ENCODE measurements at places on chromosomes 16 and 17.

GRCh38 chr16:57306676-57307341 is 22.3 kb upstream of the PLLP start:
- no peak for DNase-seq

DNA sequence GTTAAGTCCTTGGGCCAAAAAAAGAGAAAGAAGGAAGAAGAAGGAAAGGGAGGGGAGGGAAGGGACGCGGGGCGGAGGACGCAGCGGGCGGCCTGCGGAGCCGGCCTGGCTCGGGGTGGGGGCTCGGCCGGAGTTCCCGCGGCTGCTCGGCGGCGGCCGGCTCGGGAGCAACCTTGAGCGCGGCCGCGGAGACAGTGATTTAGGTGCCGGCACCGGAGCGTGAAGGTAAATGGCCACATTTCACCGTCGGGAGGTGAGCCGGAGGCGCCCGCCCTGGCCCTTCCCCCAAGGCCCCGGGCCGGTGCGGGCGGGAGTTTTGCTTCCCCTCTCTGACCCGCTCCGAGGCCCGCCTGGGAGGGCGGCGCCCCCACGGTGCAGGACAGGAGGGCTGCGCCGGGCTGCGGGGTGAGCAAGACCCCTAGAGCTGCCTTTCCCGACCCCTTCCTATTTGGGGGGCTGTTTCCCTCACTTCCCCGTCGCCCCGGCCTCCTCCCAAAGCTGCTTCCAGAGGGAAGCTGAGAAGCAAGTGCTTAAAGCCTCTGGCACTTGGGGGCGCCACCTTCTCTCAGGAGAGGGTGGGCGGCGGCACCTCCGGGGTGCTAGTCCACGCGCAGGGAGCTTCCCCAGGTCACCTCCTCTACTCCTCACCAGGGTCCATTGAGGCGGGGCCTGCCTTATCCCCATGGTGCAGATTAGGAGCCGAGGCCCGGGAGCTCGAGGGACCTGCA is 56.5 kb downstream of the MRM1 start:
- DNase-seq, result no peak

GRCh38 chr16:56382901-56383355 is 42.4 kb downstream of the AMFR start:
- no peak for DNase-seq

GRCh38 chr16:15919331-15919730 is 30.1 kb upstream of the ABCC1 start:
- DNase-seq, result no peak

DNA sequence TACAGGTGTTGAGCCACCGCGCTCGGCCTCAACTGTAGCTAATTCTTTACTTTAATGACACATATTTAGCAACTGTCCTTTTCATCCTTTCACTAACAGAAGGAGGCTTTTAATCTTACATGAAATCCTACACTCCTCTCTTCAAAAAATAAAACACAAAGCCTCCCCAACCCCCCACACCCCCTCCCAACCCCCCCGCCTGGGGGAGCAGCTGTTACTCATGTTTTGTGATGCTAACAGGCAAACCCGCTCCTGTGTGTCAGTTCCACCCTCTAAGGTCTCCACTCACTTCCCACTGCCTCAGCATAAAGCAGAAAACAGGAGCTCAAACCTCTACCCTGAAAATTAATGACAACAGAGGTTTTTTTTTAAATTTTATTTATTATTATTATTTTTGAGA is 55.4 kb upstream of the SLC25A19 start:
- no peak for DNase-seq

GRCh38 chr16:75093598-75094540 is 22.7 kb downstream of the LDHD start:
- DNase-seq, result no peak

All from NCI-H2081 treated with DMSO at 0.1 percent for 48 hours (cell line).